ENCODE measurements at places on chromosomes 12 and 14.

- DNase-seq: no peak
Measured at GRCh38 chr12:47858511-47859266, 39.0 kb upstream of the HDAC7 start.

GRCh38 chr14:22489244-22489545, 99.8 kb downstream of the DAD1 start:
- DNase-seq: no peak

DNA sequence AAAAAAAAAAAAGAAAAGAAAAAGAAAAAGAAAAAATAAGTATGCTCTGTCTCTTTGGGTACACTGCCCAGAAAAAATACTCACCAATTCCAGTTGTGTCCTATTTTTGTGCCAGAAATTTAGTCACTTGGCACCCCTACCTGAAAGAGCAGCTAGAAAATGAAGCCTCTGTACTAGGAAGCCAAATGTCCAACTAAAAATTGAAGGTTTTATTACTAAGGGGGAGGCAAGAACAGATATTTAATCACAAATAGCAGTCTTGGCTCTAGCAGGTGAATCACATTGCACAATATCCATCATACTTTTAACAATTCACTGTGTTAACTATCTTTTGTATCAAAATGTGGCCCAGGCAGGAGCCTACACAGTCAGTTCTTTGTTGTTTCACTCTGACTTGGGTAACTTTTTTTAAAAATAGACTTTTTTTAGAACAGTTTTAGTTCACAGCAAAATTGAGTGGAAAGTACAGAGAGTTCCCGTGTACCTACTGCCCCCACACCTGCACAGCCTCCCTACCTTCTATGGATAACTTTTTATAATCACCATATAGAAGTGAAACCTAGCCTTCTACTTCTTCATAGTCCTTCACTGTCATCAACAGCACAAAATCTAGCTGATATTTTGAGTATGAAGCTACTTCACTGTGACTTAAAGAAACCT, 87.1 kb upstream of the ATF7IP start:
- DNase-seq: no peak

DNA sequence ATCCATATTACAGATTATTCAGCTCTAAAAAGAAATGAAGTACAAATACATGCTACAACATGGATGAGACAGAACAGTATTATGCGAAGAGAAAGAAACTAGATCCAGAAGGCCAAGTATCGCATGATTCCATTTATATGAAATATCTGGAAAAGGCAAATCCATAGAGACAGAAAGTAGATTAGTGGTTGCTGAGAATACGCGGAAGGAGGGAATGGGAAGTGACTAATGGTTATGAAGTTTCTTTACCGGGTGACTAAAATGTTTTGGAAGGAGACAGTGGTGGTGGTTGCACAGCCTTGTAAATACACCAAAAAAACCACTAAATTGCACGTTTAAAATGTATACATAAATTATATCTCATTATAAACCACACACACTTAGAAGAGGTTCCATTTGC, 12.5 kb downstream of the PRDM4 start:
- DNase-seq: no peak

- no peak for DNase-seq
Measured at GRCh38 chr14:96053248-96053599, 14.1 kb downstream of the C14orf132 start.

- DNase-seq: no peak
Measured at GRCh38 chr12:47084172-47084571, 4.4 kb upstream of the AMIGO2 start.

- no peak for DNase-seq
Measured at GRCh38 chr14:92755495-92755894, 7.1 kb upstream of the LGMN start.

- DNase-seq: no peak
Measured at GRCh38 chr14:26526137-26526536, 71.7 kb downstream of the NOVA1 start.

DNA sequence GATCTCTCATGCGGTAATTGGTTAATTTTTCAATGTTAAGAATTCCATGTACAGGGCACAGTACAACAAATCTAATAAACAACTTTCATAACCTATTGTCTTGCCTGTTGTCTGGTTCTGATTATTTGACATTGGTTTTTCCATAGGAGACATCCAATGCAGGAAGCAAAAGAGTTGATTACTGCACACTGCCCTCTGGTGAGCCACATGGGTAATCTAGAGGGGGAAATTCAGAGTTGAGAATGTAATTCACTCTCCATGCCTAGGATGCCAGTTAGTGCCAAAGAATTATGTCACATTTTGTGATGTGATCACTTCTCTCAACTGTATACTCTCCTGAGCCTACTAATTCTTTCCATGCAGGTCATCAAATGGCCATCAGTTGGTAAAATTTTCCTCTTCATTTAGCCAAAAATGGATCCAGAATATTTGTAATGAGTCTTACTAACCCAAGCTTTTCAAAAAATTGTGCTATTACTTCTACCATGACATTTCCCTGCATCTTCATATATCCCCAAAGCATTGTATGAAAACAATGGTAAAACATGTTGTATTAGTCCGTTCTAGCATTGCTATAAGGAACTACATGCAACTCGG, 17.7 kb upstream of the CCDC91 start:
- DNase-seq: no peak

DNA sequence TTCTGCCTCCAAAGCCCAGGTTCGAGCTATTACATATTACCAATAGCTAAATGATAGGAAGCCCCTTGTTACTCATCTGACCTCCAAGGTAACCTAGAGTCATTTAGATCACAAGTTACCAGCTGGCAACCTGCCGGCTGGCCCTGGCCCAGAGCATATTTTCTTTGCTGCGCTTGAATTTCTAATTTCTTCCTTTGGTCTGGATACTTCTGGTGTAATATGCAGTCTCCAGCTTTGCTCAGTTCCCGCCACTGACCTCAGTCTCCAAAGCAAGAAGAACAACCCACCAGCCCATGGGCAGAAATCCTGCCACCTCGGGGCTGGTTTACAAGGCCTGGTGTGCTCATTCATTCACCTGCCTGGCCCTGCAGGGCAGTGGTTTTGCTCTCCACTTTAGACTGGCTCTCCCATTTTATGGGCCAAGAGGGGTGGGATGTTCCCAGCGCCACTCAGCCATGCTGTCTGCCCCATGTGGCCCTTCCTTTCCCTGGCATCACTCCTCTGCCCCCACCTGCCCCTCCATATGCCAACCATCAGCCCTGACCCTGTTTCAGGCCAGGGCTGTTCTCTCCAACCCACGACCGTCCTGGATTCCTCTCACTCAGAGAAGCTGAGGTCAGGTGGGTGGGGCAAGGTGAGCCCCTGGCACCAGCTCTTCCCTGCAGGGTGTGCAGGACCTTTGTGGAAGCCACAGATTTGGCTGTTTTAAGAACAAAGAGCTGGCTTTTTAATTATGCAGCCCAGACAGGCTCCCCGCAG, 76.0 kb downstream of the PRIMA1 start:
- DNase-seq: no peak

- DNase-seq: no peak
Measured at GRCh38 chr14:102461490-102462338, 47.9 kb downstream of the ANKRD9 start.

DNA sequence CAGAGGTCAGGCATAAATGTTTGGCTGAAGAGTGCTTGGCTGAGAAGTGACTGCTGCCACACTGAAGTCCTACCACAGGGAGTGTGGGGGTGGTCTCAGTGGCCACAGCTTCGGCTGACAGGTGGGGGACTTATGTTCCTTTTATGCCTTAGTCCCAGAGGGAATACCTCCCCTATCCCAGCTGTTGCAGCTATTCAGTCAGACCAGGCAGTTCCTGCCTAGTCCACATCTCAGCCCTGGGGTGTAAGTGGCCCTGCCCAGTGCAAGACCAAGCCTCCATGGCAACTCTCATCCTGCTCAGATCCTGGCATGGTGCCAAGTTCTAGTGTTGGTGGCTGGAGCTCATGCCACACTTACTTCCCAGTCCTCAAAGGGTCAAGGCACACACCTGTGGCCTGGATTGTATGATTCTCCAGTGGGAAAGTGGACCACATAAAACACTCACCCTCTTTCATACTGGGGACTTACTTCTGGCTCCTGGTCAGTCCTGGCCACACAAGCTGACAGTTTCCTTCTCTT, 161.3 kb upstream of the CAND1 start:
- no peak for DNase-seq

DNA sequence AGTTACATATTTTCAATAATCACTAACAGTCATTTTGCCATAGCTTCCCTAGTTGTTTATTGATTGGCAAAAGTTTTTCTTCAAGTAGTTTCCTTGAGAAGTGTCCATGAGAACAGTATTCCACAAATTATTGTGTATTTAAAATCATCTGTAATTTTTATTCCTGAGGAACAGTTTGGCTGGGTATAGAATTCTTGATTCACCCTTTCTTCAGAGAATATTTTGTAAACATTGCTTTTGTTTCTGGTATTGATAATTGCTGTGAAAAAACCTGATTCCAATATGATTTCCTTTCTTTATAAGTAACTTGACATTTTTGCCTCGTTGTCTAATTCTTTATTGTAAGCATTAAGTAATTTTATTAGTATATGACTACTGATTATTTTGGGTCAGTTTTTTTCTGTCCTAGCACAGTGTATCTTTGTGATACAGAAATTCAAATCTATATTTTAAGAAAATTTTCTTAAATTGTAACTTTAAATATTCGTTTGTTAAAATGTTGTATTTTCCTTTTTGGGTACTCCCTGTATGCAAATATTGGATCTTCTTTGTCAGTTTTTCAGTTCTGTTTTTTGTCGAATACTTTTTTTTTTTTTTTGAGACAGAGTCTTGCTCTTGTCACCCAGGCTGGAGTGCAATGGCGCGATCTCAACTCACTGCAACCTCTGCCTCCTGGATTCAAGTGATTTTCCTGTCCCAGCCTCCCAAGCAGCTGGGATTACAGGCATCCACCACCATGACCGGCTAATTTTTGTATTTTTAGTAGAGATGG, 162.0 kb upstream of the ATP2B1 start:
- no peak for DNase-seq

DNA sequence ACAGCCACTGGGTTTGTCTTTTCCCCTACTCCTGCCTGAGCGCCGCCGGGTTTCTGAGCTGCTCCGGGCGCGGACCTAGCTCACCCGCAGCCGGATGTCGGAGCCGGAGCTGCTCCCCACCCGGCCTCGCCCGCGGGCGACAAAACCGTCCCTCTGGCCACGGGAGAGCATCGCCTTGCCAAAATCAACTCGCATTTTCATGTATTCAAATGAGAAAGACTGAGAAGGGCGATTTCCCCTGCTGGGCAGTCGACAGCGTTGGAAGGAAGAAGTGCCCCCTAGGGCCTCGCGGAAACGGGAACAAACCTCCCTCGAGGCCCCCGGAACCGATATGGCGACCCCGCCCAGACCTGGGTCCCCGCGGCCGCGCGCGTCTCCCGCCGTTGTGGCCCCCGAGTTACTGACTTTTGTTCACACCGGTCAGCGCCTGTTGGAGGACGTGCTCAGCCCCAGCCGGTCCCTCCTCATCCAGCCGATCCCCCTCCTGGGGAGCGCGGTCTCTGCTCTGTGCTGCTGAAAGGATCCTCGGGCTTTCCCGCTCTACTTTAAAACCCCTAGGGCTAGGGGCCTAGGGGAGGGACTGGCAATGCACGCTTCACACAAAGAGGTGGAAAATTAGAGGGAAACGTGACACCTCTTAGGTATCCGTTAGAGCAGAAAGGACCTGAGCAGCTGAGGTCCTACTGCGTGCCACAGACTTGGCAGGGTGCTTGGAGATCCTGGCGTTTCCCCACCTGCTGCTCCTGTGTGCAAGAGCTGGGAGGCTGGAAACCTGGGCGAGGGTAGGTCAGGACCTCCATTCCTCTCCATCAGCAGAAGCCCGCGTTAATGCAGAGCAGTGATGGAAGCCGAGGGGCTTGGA, 4.3 kb downstream of the TTC6 start:
- DNase-seq: no peak

DNA sequence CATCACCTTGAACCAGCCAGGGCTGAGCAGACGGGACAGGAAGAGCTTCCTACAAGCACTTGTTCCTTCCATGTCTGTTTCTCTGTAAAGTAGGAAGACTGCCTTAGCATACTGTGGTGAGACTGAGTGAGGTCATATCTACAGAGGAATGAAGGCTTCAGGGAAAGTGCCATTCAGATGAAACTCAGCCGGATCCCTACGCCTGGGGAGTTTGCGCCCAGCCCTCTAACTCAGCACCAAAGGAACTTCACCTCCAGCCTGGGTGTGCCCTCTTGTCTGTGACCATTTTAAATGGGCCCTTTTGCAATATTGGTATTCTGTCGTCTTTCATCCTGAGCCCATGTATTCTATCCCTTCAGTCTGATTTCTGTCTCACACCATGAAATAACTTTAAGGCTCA, 175.6 kb upstream of the FKBP4 start:
- DNase-seq: no peak

DNA sequence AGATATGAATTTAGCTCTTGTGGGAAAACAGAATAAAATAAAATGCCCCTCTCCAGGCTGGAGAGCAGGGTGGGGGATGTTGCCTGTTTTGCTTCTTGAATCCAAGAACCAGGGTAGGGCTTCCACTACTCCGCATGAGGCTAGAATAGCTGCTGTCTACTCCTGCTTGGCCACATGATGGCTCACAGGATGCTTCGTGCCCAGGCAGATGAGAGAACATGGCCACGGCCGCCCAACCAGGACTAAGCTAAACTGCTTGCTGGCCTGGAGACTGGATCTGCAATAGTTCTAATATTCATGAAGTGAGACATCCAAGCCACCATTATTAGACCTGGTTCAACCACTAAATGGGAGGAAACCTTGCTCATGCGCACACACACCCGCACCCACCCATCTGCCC, 122.2 kb upstream of the METAP2 start:
- DNase-seq: no peak

- no peak for DNase-seq
Measured at GRCh38 chr12:18320036-18320617, 58.8 kb downstream of the PIK3C2G start.

- no peak for DNase-seq
Measured at GRCh38 chr14:64931123-64931522, 11.4 kb downstream of the GPX2 start.

- DNase-seq: no peak
Measured at GRCh38 chr12:22691319-22691718, 66.3 kb downstream of the ETNK1 start.

GRCh38 chr14:44778604-44779003, 183.1 kb downstream of the KLHL28 start:
- no peak for DNase-seq

- no peak for DNase-seq
Measured at GRCh38 chr12:107864235-107864634, 89.7 kb downstream of the ASCL4 start.

- no peak for DNase-seq
Measured at GRCh38 chr12:29224572-29224971, 75.5 kb downstream of the FAR2 start.

GRCh38 chr12:87953256-87953860, 75.8 kb downstream of the C12orf50 start:
- DNase-seq: no peak

All from stimulated activated CD4-positive, alpha-beta T cell treated with anti-CD3 and anti-CD28 coated beads, Interleukin-2, amount 100 ng/mL, for 24 hours (primary cell).